ENCODE measurements at places on chromosomes 13 and 19. TPM values are rescaled to one million over a fixed set of nuclear protein-coding genes. Genes with fewer than 3 reads are reported as not detected.

TUBB4A gene
- 7.3 TPM for polyA plus RNA-seq

RAB3D gene
- polyA plus RNA-seq = 32.6 TPM

FARP1 gene
- 68.7 TPM for polyA plus RNA-seq

APOE gene
- 3,558 TPM for polyA plus RNA-seq

C19orf85 gene
- polyA plus RNA-seq = not detected

ZIM2 gene
- polyA plus RNA-seq = not detected

UBE2S gene
- polyA plus RNA-seq = 105 TPM

CCDC61 gene
- polyA plus RNA-seq = 7.3 TPM

LILRB3 gene
- polyA plus RNA-seq = 1.7 TPM

ZNF568 gene
- polyA plus RNA-seq = 4.4 TPM

GGN gene
- polyA plus RNA-seq = 1.1 TPM

HSH2D gene
- polyA plus RNA-seq = 3.7 TPM

MAN2B1 gene
- polyA plus RNA-seq = 81.9 TPM

ZNF540 gene
- 1.9 TPM for polyA plus RNA-seq

FLT3LG gene
- polyA plus RNA-seq = 2.8 TPM

ZNF507 gene
- polyA plus RNA-seq = 3.8 TPM

ZNF71 gene
- 9.2 TPM for polyA plus RNA-seq

VSTM1 gene
- polyA plus RNA-seq = not detected

VSIG10L gene
- 7.8 TPM for polyA plus RNA-seq

ZNF610 gene
- polyA plus RNA-seq = 5.3 TPM

CACNG7 gene
- polyA plus RNA-seq = 0.31 TPM

IGFL1 gene
- not detected for polyA plus RNA-seq

JAK3 gene
- polyA plus RNA-seq = 3.6 TPM

SHC2 gene
- 111 TPM for polyA plus RNA-seq

KANK3 gene
- polyA plus RNA-seq = not detected

LYL1 gene
- polyA plus RNA-seq = 1.0 TPM

LILRB1 gene
- not detected for polyA plus RNA-seq

ZNF83 gene
- 32.6 TPM for polyA plus RNA-seq

OR7A5 gene
- polyA plus RNA-seq = 0.12 TPM

TMEM143 gene
- 20.8 TPM for polyA plus RNA-seq

LDLR gene
- polyA plus RNA-seq = 116 TPM

ZNF574 gene
- polyA plus RNA-seq = 13.6 TPM

ZNF66 gene
- 4.6 TPM for polyA plus RNA-seq

CALM3 gene
- polyA plus RNA-seq = 220 TPM

TTC9B gene
- 0.21 TPM for polyA plus RNA-seq

STOML3 gene
- not detected for polyA plus RNA-seq

ZNF737 gene
- 9.1 TPM for polyA plus RNA-seq

ZNF222 gene
- 1.8 TPM for polyA plus RNA-seq

LRRC25 gene
- 1.5 TPM for polyA plus RNA-seq

LATS2 gene
- polyA plus RNA-seq = 5.6 TPM

GRIN2D gene
- 2.7 TPM for polyA plus RNA-seq

PSG11 gene
- not detected for polyA plus RNA-seq

RASGRP4 gene
- not detected for polyA plus RNA-seq
